Calu3 (cell line): ENCODE measurements at places on chromosomes 3 and 15. TPM values are rescaled to one million over a fixed set of nuclear protein-coding genes. Genes with fewer than 3 reads are reported as not detected.

DNA sequence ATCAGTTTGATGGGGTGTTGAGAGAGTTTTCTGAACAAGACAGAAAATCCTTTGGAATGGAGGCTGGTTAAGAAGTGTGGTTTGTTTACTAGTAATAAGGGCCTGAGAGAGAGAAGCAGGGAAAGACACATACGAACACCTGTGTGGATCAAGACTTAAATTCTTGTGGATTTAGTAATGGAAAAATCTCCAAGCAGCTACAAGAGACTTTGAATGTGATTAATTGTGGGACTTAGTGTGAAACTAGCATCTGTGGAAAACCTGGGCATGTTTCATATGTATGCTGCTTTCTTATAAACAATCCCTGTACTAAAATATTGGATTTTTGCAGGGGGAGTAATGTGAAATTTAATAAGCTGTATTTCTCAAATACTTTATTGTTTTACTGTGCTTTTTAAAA, 399.1 kb downstream of the SI start:
- no peak for DNase-seq

- no peak for DNase-seq
Measured at GRCh38 chr3:77025471-77025870, 14.4 kb upstream of the ROBO2 start.

DNA sequence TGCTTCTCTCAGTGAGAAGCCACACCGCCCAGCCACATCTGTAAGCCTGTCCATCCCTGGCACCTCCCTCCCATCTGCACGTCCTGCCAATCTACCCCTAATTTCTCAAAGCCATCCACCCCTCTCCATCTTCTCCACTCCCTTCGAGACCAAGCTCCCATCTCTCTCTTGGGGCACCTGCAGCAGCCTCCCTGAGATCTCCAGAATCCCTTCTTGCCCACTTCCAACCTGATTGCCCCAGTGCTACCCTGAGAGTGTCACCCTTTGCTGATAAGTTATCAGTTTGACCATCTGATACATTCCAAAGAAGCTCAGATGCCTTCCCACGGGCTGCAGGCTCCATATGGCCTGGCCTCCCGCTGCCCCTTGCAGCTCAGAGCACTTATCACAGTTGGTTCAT, 496.1 kb downstream of the SHQ1 start:
- no peak for DNase-seq

GRCh38 chr3:197368821-197369220, 70.4 kb upstream of the DLG1 start:
- DNase-seq, result no peak

DNA sequence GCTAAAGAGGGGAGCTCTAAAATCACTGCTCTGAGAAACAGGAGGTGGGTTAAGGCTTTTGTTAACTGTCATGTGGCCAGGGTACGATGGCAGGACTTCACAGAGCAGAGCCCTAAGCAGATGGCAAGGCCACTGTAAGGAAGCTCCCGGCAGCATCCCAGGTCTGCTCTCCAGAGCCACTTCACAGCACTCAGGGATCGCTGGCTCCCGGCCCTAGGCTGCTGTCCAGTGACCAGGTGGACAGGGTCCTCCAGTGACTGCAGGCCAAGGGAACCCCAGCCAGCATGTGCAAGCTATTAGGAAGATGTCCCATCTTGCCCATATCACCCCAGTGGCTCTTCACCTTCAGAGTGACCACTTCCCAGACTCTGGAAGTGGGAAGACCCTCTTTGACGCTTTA, 10.4 kb downstream of the TMEM41A start:
- no peak for DNase-seq

GRCh38 chr3:126971891-126972351, 11.0 kb upstream of the PLXNA1 start:
- DNase-seq, result no peak

DNA sequence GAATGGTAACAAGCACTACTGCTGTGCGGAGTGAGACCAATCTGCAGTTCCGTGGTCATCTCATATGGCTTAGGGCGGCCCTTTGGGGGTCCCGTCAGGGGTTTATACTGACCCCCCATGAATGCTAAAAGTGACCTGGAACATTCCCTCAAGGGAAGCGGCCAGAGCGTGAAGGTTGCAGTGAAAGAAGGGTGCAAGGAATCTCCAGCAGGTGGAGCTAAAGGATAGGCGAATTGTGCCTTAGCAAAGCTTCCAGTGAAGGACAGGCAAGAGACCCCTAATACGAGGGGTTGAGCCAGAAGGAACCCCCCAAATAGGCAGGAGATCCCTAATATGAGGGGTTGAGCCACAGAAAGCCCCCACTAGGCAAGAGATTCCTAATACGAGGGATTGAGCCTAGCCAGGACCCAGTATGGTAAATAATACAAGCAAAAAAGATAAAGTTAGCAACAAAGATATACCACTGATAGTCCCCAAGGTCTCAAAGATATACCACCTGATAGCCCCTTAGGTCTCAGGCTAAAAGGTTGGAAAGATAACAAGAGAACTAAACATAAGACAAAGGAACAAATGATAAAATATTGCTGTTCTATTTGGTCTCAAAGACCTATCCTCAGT, 32.8 kb downstream of the ZNF589 start:
- peak; percentile 69 for DNase-seq

DNA sequence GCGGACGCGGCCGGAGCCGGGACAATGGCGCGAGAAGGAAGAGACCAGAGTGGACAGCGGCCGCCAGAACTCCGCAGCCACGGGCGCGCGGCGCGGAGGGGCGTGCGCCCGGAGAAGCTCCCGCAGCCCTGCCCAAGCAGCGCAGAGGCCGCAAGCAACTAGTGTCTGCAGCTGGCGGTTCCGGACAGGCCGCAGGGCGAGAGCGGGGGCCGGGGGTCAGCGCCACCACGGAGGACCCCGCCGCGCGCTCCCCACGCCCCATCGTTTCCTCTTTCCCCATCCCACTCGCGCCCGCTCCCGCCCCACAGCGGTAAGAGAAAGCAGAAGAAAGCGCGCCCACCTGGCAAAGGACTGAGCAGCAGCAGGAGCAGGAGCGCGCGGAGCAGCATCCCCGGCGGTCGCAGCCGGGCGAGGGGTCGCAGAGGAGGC, 440 bp downstream of the PRTG start:
- peak; percentile 45 for DNase-seq

- DNase-seq, result peak; percentile 42
Measured at GRCh38 chr3:48402281-48402732, 27.6 kb downstream of the PLXNB1 start.

DNA sequence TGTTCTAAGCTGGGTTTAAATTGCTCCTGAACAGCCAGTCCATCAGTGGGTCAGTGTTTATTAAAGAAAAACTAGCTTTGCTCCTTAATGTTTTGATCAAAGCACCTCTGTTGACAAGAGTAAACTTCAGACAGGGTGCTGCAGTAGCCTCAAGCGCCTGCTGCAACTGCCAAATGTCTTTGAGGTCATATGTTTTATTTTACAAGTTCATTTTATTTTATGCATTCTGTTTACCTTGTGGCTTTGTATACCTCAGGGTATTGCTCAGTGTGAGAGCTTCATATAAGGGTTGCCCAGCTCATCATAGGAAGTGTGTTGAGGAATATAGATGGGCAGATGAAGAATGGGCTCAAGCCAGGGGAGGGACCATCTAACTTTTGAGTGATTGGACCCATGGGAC, 8.5 kb downstream of the MYZAP start:
- DNase-seq, result no peak

DNA sequence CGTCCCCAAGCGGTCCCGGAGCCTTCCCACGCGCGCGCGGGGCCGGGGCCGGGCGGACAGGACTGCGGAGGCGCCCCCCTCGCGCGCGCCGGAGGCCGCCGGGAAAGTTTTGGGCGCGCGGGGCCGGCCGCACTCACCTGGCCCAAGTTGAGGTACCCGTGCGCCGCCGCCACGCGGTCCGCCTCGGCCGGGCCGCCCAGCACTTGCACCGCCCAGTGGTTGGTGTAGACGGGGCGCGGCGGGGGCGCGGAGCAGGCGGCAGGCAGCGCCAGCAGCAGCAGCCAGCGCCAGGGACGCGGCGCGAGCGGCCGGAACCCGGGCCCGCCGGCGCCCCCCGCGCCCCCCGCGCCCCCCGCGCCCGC, 289 bp downstream of the PCSK6 start:
- DNase-seq, result peak; percentile 73

- peak; percentile 4 for DNase-seq
Measured at GRCh38 chr3:79872483-79872882, 104.7 kb upstream of the ROBO1 start.

GRCh38 chr3:173258697-173259096, 117.7 kb upstream of the SPATA16 start:
- DNase-seq, result no peak

DNA sequence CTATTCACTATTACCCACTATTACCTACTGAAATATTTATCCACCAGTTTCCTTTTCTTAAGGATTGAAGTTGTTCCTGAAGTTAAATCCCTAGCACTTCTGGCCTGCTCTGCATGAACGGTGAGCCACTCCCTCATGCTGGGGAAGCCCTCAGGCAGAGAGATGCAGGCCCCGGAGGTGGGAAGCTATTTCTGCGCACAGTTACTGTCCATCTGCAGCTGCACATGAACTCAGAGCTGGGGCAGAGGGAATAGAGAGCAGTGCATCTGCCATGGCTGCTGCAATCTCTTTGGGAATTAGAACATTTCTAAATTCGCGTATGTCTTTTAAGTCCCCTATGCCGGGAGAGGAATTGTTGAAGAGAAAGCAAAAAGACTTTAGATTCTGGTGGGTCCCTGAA, 6.3 kb upstream of the GALNT15 start:
- DNase-seq, result no peak

The DGKG gene
- 5.7 and 7.2 TPM in 2 replicates for total RNA-seq

The TCF12 gene
- total RNA-seq, result 115 and 127 TPM in 2 replicates

The NR1I2 gene
- total RNA-seq, result 2.9 and 6.0 TPM in 2 replicates

The SPTSSB gene
- total RNA-seq, result 3.0 and 8.1 TPM in 2 replicates

The ONECUT1 gene
- total RNA-seq, result 0.91 and 1.1 TPM in 2 replicates

The CFAP20DC gene
- total RNA-seq, result 5.8 and 5.9 TPM in 2 replicates

The ZIC4 gene
- not detected in 2 replicates for total RNA-seq

The PARP6 gene
- 110 and 125 TPM in 2 replicates for total RNA-seq
